D721Med (cell line): ENCODE measurements at places on chromosomes 2 and 18.

- DNase-seq, result no peak
Observed at GRCh38 chr18:47062471-47062870, 27.1 kb upstream of the ELOA2 start.

- no peak for DNase-seq
Observed at GRCh38 chr2:42163444-42164045, 5.6 kb upstream of the EML4 start.

DNA sequence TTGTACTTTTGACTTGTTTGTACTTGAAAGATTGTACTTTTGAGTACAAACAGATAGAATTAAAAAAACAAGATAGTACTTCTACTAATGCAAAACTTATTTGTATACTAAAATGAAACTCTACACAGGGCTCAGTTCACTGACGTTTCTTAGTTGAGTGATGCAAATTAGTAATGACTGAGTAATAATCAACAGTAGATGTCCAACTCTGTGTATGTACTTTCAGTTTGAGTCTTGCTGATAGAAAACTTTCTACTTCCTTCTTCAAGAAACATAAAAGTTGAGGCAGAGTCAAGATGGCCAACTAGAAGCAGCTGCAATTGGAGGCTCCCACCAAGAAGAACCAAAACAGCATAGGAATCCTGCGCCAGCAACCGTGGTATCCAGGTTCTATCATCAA is 585.0 kb downstream of the NR4A2 start:
- DNase-seq, result no peak

GRCh38 chr2:174729797-174730697 is 34.2 kb downstream of the CHRNA1 start:
- peak; percentile 27 for DNase-seq

DNA sequence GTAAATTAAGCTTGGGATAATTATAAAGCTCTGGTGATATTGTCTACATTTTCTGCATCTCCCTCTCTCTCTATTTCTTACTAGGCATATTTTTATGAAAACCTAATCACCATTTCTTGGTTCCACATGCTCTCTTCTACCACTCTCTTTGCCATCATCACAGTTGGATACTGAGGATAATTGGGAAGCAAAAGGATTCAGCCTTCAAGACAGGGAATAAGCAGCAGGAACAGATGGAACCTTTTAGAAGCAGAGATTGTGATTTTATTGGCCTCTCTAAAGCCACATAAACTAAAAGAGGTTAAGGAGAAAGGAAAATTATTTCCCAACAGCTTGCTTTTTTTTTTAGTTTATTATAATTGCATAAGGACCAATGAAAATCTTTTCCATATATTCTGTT is 226.3 kb upstream of the SPHKAP start:
- DNase-seq, result no peak

GRCh38 chr2:150222379-150222778 is 265.1 kb downstream of the RND3 start:
- DNase-seq, result no peak

GRCh38 chr2:136136931-136137330 is 19.0 kb upstream of the CXCR4 start:
- no peak for DNase-seq

DNA sequence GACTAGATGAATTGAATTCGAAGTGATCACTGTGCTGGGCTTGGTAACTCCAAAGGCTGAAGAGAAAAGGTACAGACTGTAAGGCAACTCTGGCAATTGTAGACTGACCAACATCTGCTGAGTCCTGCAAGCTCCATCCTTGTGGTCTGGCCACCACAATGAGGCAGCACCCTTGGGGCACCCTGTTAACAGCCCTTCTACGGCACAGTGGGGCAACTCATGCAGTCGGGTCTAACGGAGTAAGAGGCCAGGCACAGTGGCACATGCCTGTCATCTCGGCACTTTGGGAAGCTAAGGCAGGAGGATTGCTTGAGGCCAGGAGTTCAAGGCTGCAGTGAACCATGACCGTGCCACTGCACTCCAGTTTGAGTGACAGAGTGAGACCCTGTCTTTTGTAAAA is 126.8 kb downstream of the ZAP70 start:
- no peak for DNase-seq

GRCh38 chr2:86621280-86621943 is 2.3 kb downstream of the RNF103 start:
- DNase-seq, result no peak

DNA sequence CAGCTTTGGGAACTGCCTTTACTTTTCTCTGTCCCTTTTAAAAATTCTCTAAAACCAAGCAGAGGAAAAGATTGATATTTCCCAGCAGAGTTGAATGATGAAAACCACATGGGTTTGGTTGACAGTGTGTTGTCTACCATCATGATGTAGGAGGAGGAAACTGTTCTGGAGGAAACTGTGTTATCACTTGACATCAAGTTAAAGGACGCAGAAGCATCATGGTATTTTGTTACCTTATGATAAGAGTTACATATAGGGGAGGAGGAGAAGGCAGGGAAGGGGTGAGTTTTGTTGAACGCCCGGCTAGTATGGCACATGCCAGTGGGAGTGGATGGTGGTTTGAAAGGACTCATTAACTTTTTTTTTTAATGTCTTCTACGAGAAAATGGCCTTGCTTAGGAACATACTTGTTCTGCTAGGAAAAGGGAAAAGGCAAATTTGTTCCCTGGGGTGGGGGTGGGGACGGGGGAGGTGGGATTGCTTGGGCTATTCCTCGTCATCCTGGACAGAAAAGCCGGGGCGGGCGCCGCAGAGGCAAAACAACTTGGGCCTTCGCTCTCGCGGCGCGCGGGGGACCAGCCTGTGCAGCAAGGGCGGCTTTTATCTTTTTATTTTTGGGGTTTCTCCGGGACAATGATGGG is 766 bp downstream of the TMEM17 start:
- no peak for DNase-seq

- DNase-seq, result no peak
Observed at GRCh38 chr2:100367163-100367562, 44.9 kb upstream of the LONRF2 start.

GRCh38 chr18:32893915-32894314 is 121.1 kb upstream of the KLHL14 start:
- no peak for DNase-seq
